Osteoblast (primary cell): ENCODE measurements at places on chromosomes 5 and 9. TPM values are rescaled to one million over a fixed set of nuclear protein-coding genes. Genes with fewer than 3 reads are reported as not detected.
A peak's percentile ranks its signal among the peaks of the same experiment; 100 is the strongest.

The DNAH5 gene
- total RNA-seq = 0.36 and 0.59 TPM in 2 replicates

The BNIP1 gene
- 14.4 and 14.5 TPM in 2 replicates for total RNA-seq

The NPR3 gene
- total RNA-seq = 73.1 and 92.3 TPM in 2 replicates

The UBE2D2 gene
- total RNA-seq = 52.8 and 58.6 TPM in 2 replicates

GRCh38 chr9:28394774-28395173 is 821.5 kb upstream of the C9orf72 start:
- H3K27me3 ChIP-seq = no peaks in the 10 kb centered on the region
- DNase-seq = no peak
- H3K27ac ChIP-seq = no peak overlapping the region
- no peaks in the 10 kb centered on the region for H3K36me3 ChIP-seq

DNA sequence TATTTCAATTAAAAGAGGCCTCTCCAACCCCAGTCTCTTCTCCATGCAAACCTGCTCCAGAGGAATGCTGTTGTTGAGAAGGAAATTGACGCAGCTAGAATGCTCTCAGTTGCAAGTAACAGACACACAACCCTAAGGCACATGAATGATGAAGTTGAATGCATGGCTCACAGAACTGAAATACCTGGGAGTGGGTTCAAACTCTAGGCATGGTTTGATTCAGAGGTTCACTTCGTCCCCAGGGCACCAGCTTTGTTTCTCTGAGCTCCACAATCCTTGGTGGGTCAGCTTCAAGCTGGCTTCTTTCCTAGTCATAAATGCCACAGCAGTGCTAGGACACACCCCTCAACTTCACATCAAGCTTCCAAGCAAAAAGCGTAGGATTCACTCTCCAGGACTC is 4.6 kb downstream of the ACTL7B start:
- no peak overlapping the region for H3K27ac ChIP-seq
- no peaks in the 10 kb centered on the region for H3K36me3 ChIP-seq
- H3K4me3 ChIP-seq = no peak overlapping the region
- H3K4me1 ChIP-seq = no peaks in the 10 kb centered on the region
- peaks cover 11% of the 10 kb centered on the region for H3K27me3 ChIP-seq
- no peak for DNase-seq

- no peak overlapping the region for H3K4me3 ChIP-seq
- H3K4me1 ChIP-seq = no peaks in the 10 kb centered on the region
- DNase-seq = peak; percentile 86
- no peaks in the 10 kb centered on the region for H3K27me3 ChIP-seq
Measured at GRCh38 chr5:179870403-179870903, 11.8 kb upstream of the MRNIP start.

GRCh38 chr9:12958279-12958678 is 183.5 kb downstream of the LURAP1L start:
- no peak overlapping the region for H3K27ac ChIP-seq
- no peaks in the 10 kb centered on the region for H3K27me3 ChIP-seq
- peaks cover 4% of the 10 kb centered on the region for H3K4me1 ChIP-seq
- H3K36me3 ChIP-seq = no peaks in the 10 kb centered on the region
- H3K4me3 ChIP-seq = no peak overlapping the region

DNA sequence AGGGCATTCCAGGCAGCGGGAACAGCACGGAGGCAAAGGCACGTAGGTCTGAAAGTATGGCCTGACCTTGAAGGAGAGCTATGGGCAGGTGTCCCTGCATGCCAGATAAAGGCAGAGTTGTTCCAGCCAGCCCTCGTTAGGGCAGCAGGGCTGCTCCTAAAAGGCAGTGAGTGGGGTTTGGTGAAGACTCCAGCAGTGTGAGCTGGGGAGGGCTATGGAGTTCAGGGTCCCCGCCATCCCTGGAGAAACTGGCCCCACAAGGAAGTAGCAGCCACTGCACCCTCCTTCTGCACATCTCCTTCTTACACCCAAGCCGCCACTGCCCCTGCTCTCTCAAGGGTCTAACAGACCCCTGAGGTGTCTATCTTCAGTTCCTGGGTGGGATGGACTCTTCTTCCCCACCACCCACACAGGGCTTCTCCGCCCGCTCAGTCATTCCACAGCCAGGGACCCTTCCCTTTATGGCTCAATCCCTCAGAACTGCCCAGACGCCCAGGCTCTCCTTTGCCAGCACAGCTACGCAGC is 1.4 kb downstream of the AKNA start:
- H3K4me3 ChIP-seq = peak overlapping the region; percentile 73
- no peak for DNase-seq
- peak overlapping the region; percentile 45 for H3K27ac ChIP-seq
- H3K36me3 ChIP-seq = no peaks in the 10 kb centered on the region

GRCh38 chr9:18396102-18396728 is 77.7 kb upstream of the ADAMTSL1 start:
- peaks cover 12% of the 10 kb centered on the region for H3K4me1 ChIP-seq
- no peak overlapping the region for H3K4me3 ChIP-seq
- DNase-seq = no peak
- no peaks in the 10 kb centered on the region for H3K36me3 ChIP-seq
- H3K27ac ChIP-seq = no peak overlapping the region

DNA sequence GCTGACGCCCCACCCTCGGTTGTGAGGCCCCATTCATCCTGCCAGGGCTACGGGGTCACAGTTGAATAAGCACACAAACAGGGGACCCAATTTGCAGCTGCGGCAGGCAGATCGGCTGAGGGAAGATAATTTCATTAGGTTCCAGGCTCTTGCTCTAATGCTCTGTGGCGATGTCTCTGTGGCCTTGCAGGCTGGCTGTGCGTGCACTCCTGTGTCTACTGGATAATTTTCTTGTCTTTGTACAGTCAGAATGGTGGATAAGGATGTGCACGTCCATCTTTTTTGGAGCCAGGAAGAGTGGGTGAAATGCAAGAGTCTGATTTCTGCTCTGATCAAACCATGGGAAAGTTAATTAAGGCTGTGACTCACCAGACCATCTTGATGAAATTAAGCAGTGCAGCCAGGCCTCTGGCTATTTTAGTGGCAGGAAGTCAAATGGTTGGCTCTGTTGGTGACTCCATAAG is 39.2 kb downstream of the NSG2 start:
- H3K4me1 ChIP-seq = no peaks in the 10 kb centered on the region
- H3K27me3 ChIP-seq = no peaks in the 10 kb centered on the region
- DNase-seq = no peak
- H3K4me3 ChIP-seq = no peak overlapping the region
- no peak overlapping the region for H3K27ac ChIP-seq
- H3K36me3 ChIP-seq = no peaks in the 10 kb centered on the region

DNA sequence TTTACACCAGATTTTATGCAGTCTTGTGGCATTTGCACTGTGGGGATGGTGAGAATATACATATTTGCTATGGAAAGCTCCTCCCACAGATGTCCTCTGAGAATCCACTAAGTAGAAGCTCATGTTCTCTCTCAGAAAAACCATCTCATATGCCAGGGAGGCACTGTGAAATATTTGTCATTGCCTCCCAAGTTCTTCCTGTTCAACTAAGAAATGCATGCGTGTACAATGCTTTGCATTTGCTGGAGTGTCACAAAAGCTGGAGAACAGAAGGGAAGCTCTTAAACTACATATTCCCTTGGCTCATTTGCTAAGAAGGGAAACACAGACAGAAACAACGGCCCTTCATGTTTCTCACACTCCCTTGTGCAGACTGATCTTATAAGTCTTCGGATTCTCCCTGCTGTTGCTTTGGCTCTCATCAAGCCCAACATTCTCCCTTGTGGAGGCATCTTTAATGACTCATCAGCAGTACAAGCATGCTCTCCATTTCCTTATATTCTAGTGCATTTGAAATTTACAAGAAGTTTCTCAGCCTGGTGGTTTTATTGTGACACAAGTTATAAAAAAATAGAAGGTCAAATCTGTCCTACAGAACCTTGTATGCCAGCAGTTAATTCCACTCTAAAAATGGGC is 220.6 kb downstream of the TRIM36 start:
- H3K27me3 ChIP-seq = no peaks in the 10 kb centered on the region
- H3K4me3 ChIP-seq = no peak overlapping the region
- H3K4me1 ChIP-seq = no peaks in the 10 kb centered on the region
- no peaks in the 10 kb centered on the region for H3K36me3 ChIP-seq

DNA sequence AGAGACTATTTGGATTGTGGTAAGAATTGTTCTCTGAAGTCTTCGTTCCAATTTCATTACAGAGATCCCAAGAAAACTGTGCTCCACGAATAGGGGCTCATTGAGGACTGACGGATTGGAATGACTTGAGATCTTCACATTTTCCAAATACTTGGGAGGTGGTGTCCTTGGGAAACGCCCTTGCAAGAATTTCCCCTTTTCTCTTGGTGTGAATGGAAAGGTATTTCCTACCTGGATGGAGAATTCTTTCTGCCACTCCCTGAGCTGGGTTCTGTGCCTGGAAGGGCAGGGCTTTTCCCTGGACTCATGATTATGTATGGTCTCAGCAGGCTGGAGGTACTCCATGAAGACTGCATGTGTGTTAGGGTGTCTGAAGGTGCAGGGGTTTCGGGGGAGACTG is 53.9 kb downstream of the SNX18 start:
- H3K4me1 ChIP-seq = peaks cover 8% of the 10 kb centered on the region
- no peak for DNase-seq
- H3K27ac ChIP-seq = no peak overlapping the region
- H3K27me3 ChIP-seq = no peaks in the 10 kb centered on the region
- H3K4me3 ChIP-seq = no peak overlapping the region

DNA sequence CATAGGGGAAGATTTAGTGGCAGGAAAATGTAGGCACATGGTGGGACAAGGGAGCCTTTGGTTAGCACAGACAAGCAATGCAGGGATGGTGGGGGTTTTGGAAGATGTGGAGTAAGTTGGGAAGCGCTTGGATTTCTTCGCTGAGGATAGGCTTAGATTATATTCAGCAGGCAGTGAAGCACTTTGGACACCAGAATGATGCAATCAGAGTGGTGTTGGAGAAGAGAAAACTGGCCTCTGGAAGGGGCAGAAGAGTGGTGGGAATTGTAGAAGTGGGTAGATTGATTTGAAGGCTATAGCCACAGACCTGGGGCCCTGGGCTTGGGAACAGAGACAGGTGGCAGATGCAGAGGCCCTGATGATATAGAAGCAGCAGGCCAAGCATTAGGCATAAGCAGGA is 28.3 kb downstream of the SLC25A48 start:
- no peaks in the 10 kb centered on the region for H3K4me1 ChIP-seq
- peaks cover 3% of the 10 kb centered on the region for H3K27me3 ChIP-seq
- H3K4me3 ChIP-seq = no peak overlapping the region
- no peak for DNase-seq
- H3K36me3 ChIP-seq = no peaks in the 10 kb centered on the region
- no peak overlapping the region for H3K27ac ChIP-seq

- no peak overlapping the region for H3K27ac ChIP-seq
- H3K4me3 ChIP-seq = no peak overlapping the region
- no peaks in the 10 kb centered on the region for H3K4me1 ChIP-seq
- DNase-seq = no peak
- no peaks in the 10 kb centered on the region for H3K36me3 ChIP-seq
Measured at GRCh38 chr5:44951371-44951770, 142.6 kb downstream of the MRPS30 start.

DNA sequence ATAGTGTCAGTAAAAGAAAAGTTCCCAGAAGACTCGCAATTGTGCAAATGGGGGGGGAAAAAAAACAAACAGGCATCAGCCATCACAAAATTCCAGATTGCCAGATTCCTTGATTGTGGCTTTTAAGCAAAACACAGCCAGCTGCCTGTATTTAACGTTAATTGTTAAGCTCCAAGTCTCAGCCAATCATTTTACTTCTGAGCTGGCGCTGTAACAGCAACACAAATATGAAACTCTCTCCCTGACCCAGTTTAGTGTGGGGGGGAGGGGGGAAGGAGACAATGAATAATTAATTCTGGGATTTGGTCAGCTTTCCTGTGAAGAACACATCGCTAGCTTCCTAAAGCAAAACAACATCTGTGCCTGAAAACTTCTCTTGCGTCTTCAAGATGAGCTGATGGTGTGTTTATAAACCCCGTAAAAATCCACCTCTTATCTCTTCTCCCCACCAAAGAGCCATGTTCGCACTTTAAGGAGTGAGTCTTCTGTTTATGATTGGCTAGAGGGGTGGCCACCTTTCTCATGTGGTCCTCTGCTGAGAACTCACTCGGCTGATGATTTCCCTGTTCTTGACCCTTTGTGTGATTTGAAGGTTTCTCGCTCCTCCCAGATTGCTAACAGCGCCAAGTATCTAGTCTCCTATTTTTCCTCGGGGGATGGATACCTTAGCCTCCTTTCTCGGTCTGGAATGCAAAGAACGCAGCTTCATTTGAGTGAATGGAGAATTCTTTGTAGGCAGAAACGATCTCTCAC is 160.2 kb upstream of the DAPK1 start:
- H3K4me3 ChIP-seq = peak overlapping the region; percentile 65
- no peaks in the 10 kb centered on the region for H3K36me3 ChIP-seq
- no peak overlapping the region for H3K27ac ChIP-seq

DNA sequence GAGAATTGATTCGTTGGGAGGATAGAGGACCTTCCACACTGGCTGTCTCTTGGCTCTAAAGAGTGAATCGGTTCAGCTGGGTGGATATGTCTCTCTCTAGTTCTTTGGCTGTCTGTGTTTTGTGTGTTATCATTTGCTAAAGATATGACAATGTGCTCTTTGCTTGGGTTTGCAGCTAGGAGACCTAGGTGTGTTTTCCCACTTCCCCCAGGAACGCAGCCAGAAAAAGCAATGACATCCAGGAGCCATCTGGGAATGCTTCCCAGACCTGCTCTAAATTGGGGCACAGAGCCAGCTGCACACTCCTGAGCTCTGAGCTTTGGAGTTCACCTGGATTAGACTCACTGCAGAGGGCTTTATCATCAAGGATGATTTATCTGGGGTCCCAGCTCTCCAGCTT is 12.8 kb upstream of the PDZD2 start:
- DNase-seq = no peak
- H3K27me3 ChIP-seq = no peaks in the 10 kb centered on the region
- no peak overlapping the region for H3K27ac ChIP-seq
- H3K4me1 ChIP-seq = no peaks in the 10 kb centered on the region

DNA sequence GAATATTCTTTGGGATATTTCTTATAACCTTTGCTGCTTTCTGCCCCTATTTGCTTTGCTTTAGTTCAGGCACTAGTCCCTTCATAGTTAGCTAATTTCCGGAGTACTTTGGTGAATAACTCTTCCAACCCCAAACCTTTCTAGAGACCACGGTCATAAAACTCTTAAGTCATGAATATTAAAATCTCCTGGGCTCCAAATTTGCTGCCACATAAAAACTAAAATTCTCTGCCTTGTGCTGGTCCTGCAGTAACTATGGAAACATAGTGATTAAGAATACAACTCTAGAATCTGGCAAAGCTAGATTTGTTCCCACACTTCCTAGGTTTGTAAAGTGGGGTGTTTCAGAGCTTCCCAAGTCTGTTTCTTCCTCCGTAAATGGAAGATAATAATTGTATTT is 10.0 kb upstream of the ACTBL2 start:
- DNase-seq = no peak
- H3K36me3 ChIP-seq = no peaks in the 10 kb centered on the region
- no peaks in the 10 kb centered on the region for H3K27me3 ChIP-seq
- peaks cover 36% of the 10 kb centered on the region for H3K4me1 ChIP-seq
